Stimulated activated CD4-positive, alpha-beta T cell treated with anti-CD3 and anti-CD28 coated beads, TNF-alpha, amount 100 ng/mL, for 48 hours (primary cell): ENCODE measurements at places on chromosomes 3 and 15.

DNA sequence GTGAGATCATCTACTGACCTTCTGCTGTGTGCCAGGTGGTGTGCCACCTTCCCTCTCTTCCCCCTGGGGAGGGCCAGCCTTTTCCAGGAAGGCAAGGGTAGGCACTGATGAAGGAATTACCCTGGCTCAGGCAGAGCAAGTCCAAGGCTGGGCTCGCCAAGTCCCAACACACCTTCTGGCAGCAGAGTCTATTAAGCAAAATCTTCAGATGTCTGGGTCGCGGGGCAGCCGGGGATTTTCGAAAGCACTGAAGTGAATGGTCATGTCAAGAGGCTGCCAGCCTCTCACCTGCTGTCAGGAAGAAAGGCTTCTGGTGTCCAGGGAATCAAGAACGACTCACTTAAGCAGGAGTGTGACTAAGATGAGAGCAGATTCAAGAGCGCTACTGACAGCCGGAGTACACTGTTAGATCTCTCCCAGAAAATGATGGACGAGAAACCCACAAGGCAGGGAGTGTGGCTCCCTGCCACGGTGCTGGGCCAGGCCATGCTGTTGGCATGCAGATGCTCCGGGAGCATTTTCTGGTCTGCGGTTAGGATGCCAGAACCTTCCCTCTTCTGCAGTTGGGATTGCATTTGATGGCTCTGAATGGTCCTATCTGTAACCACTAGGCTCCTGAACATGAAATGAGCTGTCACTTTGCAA, 479.8 kb downstream of the SHQ1 start:
- no peak for DNase-seq

DNA sequence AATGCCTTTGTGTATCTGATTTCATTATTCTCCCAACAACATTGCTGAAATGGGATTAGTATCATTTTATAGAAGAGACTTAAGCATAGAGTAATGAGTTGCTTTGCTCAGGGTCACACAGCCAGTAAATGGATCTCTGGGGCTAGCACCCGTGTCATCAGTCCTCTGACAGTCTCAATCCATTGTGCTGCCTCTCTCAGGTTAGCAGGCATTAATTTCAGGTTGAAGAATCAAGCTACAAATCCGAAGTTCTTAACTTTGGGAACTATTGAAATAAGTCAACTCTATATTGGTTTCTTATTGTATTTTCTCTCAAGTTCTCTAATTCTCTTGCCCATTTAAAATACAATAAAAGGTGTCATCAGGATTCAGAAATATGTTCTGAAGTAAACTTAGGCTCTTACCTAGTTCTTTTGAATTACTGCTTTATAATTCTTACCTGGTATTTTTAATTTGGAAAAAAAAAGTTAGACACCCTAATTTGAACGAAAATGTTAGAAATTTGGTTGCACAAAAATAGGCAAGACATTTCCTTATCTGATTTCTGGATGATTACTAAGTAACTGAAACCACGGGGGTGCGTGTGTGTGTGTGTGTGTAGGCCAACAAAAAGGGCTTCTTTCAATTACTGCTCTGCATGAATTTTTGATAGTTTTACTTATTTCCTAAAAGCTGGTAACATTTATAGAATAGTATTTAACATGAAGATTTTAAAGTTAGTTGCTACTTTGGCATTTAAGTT, 189.8 kb downstream of the MBNL1 start:
- peak; percentile 14 for DNase-seq

DNA sequence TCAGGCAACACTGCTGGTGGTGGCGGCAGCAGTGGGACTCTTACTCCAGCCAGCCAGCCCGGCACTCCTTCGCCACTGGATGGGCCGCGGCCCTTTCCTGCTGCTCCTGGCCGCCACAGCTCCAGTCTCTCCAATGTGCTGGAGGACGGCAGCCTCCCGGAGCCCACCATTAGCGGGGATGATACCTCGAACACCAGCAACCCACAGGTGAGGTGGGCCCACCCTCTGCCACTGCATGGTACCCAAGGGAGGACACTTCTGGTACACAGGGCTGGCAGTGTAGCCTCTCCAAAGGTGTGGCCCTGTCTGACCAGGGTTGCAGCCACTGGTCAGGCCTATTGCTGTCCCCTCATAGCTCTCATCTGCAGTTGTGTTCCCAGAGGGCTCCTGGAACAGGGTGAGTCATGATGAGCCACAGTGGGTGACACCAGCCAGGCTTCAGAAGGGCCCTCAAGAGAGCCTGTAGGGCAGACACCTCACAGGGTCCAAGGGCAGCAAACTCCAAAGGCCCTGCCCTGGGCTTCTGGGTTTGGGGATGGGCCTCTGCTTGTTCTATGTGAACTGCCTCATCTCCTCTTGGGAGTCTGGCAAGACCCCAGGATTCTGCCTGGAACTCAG, 20.8 kb downstream of the NBEAL2 start:
- DNase-seq: no peak

DNA sequence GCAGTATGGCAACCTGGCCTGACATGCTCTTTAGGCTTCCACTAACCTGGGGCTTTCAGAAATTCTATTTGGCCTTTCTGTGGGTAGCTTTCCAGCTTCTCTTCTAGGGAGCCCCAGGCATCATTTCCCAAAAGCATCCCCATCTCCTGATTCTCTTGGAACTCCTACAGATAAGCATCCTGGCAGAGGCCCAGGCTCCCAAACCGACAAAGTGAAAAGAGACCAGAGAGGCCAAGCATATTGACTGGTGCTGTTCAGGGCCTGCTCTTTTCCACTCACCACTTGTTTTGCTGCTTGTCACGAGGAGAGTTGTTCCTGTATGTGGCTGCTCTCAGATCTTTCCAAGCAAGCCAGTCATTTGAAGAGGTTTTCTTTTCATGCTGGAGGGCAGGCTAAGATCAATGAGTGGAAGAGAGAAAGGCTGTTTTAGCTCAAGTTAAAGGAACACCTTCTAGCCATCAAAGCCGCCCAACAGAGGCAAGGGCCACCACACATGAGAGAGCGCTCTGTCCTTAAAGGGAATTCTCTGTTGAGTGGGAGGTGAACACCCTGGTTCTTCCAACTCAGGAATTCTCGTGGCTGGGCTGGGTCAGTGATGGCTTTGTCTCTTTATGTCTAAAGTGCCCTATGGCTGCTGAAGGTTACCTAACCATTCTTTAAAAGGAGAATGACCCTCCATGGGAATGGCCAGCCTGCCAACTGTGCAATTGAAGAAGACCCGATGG, 31.1 kb upstream of the NR2E3 start:
- no peak for DNase-seq

- DNase-seq: no peak
Measured at GRCh38 chr15:59240036-59240435, 33.4 kb downstream of the LDHAL6B start.

DNA sequence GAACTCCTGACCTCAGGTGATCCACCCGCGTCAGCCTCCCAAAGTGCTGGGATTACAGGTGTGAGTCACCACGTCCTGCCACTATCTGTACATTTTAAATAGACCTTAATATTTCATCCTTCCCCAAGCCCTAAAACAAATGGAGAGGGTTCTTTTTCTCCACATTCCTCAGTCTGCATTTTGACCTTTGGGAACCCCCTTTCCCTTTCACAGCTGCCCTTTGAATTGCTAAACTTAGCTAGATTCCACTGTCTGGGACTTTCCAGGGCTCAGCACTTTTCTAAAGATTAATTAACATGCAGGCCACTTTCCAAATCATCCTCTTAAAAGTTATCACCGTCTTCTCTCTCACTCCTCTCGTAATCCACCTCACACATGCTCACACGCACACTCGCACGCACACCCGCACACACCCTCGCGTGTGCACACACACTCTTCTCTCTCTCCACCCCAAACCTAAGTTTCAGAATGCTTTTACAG, 124.2 kb downstream of the TMCO5A start:
- DNase-seq: no peak

DNA sequence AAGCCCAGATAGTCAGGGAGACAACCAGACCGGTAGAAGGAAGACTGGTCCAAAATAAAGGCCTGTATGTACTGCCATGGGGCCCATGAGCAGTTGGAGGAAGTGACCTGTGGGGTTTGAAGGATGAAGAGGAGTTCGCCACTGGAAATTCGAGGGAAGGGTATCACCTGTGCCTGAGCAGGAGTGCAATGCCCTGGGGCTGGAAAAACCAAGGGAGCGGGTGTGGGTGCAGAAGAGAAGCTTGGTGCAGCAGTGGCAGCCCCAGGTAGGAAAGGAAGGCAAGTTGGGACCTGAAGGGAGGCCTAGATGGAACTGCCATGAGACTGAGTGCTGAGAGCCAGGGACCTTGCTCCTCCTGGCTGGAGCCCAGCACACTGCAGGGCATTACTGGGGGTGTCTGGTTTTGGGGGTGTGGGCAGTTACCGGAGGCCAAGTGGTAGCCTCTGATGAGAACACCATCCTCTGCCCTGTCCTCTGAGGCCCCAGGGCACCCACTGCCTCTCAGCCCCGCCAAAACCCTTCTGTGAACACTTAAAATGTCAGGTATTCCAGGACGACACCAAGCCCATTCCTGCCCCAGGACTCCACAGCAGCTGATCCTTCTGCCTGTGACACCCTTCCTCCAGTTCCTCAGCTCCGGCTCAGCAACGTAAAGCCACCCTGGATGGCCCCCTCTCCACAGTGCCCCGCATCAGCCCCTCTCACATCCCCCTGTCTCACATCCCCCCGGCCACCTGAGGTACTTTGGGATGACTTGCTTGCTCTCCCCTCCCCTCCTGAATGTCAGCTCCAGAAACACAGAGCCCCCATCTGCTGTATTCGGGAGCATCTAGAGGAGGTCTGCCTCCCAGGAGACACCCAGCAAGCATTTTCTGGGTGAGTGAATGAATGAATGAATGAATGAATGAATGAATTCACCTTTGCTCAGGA, 42.9 kb downstream of the WNT7A start:
- no peak for DNase-seq

GRCh38 chr15:58431221-58432149, at the start of gene LIPC:
LIPC (plus strand) TSS chr15:58431991; CDS start chr15:58432033, 42 bp downstream.
- no peak for DNase-seq

DNA sequence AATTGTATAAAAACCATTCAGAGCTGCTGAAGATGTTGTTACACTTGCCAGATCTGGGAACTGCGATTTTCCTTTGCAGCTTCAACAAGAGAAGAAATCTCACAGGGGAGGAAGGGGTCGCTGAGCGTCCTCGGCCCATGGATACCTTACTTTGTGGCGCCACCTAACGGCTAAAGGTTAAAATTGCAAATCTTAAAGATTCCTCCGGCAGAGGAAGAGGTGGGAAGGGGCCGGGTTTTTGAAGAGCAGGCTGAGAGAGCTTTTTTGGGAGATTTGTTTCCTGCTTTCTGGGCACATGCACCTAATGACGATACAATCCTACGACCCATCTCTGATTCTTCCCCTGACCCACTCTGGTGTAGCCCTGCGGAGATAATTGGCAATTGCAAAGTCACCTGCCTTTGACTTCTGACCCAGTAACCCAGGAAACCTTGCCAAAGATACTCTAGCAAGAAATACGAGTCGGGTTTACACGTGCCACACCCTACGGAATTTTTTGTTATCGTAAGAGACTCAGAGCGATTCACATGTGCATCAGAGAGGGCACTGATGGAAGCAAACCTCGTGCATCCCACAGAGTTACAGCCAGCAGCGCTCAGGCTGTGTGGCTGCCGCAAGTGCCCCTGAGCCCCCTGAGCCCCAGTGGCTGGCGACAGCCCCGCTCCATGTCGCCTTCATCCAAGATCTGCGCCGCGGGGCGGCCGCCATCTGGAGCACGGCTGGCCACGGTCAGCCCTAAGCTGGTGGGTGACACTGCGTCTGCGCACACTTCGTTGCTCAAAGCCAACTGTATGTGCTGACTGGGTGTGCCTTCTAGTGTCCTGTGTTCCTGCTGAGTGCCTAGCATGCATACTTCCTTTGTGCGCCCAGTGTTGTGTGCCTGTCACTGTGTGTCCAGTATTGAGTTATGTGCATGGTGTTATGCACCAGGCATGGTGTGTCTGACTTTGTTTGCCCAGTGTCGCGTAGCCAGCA, 55.2 kb upstream of the CHRNA7 start:
- peak; percentile 37 for DNase-seq

DNA sequence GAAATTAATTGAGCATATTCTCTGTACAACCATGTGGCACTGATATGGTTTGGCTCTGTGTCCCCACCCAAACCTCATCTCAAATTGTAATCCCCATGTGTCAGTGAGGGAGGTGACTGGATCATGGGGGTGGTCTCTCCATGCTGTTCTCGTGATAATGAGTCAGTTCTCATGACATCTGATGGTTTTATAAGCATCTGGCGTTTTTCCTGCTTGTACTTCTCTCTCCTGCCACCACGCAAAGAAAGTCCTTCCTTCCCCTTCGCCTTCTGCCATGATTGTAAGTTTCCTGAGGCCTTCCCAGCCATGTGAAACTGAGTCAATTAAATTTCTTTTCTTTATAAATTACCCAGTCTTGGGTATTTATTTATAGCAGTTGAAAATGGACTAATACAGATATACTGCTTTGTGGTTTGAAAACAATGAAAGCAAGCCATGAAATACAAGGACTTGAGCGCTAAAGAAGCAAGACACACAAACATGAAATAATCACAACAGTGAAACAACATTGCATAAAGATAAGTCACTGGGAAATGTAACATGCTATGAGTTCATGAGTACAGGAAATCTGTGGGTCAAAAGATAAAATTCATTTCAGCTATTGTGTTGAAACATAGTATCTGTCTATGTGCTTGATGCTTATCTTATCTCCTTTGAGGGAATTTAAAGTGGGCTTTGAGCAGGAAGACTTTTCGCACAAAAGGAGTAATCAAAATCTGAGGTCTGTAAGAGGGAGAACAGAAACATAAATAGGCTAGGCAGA, 288.7 kb downstream of the GBE1 start:
- DNase-seq: no peak

- no peak for DNase-seq
Measured at GRCh38 chr15:91110407-91110806, 10.3 kb downstream of the SV2B start.

DNA sequence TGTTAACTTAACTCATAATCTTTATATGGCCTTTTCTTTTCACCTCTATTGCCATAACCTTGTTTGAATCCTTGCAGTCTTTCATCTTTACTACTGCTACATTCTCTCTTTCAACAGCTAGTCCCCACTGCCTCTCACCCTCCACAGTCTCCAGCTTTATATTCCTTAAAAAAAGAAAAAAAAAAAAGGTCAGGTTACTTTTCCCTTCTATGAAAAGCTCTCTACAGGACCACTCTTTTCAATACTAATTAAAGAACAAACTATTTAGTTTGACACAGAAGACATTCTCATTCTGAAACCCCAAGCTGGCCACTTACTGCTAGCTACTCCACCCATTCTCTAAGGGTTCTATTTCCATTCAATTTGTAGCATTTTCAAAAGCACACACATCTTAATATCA, 25.6 kb downstream of the CADM2 start:
- no peak for DNase-seq

- no peak for DNase-seq
Measured at GRCh38 chr15:48427960-48428547, 96.8 kb downstream of the DUT start.

GRCh38 chr15:90895571-90896117, 7.5 kb upstream of the MAN2A2 start:
- DNase-seq: no peak
